ENCODE measurements at places on chromosomes 1 and 21. TPM values are rescaled to one million over a fixed set of nuclear protein-coding genes. Genes with fewer than 3 reads are reported as not detected.

GRCh38 chr21:28540514-28540913, 452.2 kb downstream of the LTN1 start:
- no peak for DNase-seq

DNA sequence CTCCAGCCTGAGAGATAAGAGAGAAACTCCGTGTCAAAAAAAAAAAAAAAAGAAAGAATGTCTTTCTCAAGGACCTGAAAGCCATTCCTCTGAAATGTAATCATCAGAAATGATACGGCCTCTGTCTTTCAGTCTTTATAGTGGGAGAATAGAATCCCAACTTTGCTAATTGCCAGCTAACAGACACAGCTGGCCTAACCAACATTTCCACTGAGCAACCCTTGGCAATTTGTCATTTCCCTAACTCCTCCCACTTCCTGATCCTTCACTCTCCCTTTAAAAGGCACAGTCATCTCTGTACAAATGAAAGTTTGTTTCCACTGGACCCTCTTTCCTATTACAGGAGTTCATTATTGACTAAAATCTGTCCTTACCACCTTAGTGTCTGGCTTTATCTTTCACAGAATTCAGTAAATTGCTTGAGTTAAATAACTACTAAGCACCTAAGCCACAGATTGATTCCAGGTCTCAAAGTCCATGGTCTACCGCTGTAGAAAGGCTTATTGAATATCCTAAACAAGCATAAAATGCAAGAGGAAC, 4.3 kb upstream of the CBR1 start:
- DNase-seq: no peak

C4BPB gene
- total RNA-seq: not detected

SIM2 gene
- total RNA-seq: not detected

- DNase-seq: no peak
These were observed 202.7 kb upstream of the FOXD3 start for GRCh38 chr1:63119575-63120155.

GRCh38 chr1:99228153-99228552, 36.1 kb upstream of the PLPPR4 start:
- no peak for DNase-seq

- DNase-seq: no peak
These were observed 51.1 kb downstream of the ST6GALNAC3 start for GRCh38 chr1:76125473-76126219.

GRCh38 chr1:184622136-184622823, 132.4 kb downstream of the EDEM3 start:
- DNase-seq: peak; percentile 91

TMEM125 gene
- total RNA-seq: 2.1 TPM

GRCh38 chr1:30615816-30616590, 107.4 kb downstream of the MATN1 start:
- DNase-seq: no peak

TSPEAR gene
- not detected for total RNA-seq

DNA sequence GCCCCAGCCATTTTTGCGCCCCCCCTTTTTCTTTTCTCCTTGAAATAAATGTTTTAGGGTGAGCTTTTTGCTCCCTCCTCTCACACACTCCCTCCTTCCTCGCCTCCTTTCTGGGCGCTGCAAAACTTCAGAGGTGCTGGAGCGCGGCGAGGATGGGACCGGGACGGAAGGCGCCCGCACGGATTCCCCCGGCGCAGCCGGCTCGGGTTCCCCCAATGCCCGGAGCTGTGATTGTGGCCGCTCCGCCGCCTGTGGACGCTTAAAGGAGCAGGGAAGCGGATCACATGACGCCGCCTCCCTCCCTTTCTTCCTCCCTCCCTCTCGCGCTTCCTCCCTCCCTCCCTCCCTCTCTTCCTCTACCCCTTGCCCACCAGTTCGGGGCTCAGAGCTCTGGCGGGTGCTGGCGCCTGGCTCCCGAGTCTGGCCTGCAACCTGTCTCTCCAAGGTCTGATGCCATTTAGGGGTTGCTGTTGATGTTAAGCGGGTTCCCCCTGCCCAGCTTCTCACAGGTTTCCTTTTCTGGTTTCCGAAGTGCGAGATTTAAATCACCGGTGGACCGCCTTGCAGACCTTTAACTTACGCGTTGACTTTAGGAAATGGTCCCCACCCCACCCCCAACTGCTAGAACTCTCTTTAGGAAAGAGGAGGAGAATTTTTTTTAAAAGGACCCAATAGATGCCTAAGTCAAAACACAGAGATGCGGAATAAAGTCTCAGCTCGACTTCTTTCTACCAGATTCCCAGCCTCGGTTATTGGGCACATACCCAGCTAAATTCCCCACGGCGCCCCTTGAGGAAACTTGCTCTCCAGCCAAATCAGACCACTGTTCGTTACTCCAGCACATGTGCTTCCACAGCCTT, at the start of gene WLS:
Gene WLS (minus strand): TSS at position 235 of the 860 bp plus-strand sequence. CDS start 224 bp downstream, at position 11.
- peak; percentile 73 for DNase-seq

GRCh38 chr21:38202811-38203210, 54.0 kb upstream of the KCNJ15 start:
- DNase-seq: no peak

VPS13D gene
- total RNA-seq: 48.1 TPM

CNN3 gene
- 124 TPM for total RNA-seq

OR10J1 gene
- total RNA-seq: not detected

DNA sequence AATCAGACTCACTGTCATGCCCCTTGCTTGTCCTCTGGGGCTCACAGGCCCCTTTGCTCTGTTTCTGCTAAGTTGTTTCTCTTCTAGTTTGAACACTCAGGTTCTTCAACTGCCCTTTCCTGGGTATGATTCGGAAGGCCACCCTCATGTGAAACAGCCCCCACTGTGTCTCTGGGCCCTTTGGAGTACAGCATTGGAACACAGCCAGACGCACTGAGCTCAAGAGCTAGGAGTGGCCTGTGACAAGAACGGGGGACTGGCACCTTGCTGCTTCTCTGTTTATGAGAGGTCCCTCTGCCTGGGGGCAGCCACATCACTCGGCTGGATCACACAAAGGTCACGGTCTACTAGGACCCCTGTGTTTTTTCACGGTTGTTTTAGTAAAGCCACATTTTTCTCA, 114.4 kb upstream of the ZC3H12A start:
- DNase-seq: no peak

CYP4Z1 gene
- 0.35 TPM for total RNA-seq

GRCh38 chr21:28480470-28480869, 512.2 kb downstream of the LTN1 start:
- DNase-seq: no peak

S100A7 gene
- total RNA-seq: not detected

DNA sequence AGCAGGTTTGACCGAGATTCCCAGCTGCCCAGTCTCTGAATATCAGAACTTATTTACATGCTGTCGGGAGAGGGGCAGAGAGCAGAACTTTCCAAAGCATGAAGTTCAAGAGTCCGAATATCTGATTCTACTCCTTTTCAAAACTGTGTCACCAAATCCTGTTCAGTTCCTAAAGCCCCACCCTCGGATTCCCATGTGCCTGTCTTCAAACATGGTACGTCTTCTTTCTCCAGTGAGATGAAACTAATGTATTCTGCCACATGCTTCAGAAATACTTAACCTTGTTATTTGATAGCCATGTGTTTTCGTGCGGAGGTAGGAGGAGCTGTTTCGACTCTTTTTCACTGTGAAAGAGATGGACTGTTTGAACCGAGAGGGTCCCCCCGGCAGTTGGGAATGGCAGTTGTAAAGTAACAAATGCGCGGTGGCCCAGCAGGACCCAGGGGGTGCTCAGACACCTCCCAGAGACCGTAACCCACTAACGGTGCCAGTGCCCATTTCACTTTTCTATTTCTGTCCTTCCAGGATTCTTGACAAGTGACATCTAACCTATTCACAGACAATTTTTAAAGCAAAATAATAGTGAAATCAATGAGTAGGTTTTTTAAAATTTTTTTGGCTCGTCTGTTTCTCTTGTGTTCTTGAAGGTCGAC, 67.2 kb downstream of the ZBTB18 start:
- DNase-seq: no peak

NBPF20 gene
- 1.1 TPM for total RNA-seq

DNA sequence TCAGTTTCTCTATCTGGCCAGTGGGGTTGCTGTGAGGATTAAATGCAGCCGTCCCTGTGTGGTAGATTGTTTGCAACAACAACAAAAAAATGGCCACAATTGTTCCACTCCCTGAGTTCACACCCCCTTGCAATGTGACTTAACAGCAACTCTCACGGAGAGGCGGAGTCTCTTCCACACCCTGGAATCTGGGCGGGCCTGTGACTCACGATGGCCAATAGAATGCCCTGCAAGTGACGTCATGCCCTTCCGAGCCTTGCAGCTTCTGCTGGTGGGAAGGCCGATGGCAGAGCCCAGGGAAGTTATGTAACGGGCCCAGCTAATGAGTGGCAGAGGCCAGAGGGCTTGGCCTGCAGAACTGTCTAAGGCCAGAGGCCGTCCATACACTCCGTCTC, 87.9 kb downstream of the RIPK4 start:
- peak; percentile 97 for DNase-seq

CACNA1E gene
- 2.2 TPM for total RNA-seq

CLDN17 gene
- total RNA-seq: not detected

Data from right atrium auricular region (tissue), 2 donors.